ENCODE measurements at places on chromosomes 2 and 18.

GRCh38 chr18:75003039-75003438 is 205.9 kb downstream of the PTGR3 start:
- no peak for DNase-seq

DNA sequence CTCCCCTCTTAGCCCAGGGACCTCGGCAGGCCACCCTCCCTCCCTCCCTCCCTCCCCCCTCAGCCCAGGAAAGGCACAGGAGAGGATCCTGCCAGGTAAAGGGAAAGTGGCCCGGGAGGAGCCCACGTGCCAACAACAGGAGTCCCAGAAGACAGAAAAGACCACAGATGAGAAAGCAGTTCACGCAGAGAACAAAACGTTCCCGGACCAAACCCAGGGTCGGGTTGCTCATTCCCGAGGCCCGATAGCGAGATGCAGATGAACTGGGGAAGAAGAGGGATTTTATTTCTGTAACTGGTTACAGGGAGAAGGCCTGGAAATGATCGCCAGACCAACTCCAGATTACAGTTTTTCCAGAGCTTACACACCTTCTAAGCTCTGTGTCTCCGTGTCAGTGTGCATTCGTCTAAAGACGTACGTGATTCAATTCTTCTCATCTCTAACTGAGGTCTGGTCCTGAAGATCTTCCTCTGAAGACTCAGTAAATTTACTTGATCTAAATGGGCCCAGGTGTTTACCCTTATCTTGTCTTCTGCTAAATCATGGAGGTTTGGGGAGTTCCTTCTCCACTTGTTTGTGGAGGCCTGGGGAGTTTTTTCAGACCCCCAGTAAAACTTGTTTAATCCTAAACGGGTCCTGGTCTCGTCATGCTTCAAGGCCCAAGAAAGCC is 807 bp upstream of the NEU4 start:
- peak; percentile 13 for DNase-seq

- DNase-seq, result no peak
Measured at GRCh38 chr2:174659069-174659900, 61.7 kb upstream of the WIPF1 start.

GRCh38 chr2:182117196-182117595 is 131.5 kb downstream of the PPP1R1C start:
- DNase-seq, result no peak

DNA sequence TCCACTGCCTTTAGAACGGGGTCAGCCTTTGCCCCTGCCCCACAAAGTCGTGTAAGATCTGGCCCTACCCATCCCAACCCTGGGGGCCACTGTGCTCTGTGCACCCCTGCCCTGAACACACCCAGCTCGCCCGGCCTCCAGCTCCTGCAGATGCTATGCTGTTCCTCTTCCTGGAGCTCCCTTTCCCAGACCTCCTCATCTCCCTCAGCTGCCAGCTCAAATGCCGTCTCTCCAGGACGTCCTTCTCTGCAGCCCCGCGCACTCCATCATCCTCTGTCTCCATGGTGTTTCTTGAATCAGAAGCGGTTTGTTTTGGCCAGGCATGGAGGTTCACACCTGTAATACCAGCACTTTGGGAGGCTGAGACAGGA is 94.1 kb downstream of the SH3BP4 start:
- no peak for DNase-seq

GRCh38 chr2:46485002-46485401 is 5.6 kb downstream of the TMEM247 start:
- no peak for DNase-seq

DNA sequence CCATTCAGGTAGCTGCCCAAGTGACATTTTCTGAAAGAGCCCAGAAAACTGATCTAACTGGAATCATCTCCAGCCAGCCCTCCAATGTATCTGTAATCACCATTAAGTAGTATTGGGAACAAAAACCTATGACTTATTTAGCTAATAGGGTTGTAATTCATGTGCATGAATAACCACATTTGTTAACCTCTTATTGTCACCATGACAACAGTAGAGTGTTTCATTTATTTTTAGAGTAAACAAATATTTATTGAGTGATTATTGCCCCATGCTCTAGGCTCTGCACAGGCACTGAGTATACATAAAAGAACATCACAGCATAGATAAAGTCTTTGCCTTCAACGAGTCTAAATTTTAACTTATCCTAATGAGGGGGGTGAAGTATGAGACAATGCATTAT is 265.4 kb upstream of the UBE2E3 start:
- no peak for DNase-seq

GRCh38 chr2:234427081-234428061 is 69.5 kb downstream of the ARL4C start:
- peak; percentile 51 for DNase-seq

DNA sequence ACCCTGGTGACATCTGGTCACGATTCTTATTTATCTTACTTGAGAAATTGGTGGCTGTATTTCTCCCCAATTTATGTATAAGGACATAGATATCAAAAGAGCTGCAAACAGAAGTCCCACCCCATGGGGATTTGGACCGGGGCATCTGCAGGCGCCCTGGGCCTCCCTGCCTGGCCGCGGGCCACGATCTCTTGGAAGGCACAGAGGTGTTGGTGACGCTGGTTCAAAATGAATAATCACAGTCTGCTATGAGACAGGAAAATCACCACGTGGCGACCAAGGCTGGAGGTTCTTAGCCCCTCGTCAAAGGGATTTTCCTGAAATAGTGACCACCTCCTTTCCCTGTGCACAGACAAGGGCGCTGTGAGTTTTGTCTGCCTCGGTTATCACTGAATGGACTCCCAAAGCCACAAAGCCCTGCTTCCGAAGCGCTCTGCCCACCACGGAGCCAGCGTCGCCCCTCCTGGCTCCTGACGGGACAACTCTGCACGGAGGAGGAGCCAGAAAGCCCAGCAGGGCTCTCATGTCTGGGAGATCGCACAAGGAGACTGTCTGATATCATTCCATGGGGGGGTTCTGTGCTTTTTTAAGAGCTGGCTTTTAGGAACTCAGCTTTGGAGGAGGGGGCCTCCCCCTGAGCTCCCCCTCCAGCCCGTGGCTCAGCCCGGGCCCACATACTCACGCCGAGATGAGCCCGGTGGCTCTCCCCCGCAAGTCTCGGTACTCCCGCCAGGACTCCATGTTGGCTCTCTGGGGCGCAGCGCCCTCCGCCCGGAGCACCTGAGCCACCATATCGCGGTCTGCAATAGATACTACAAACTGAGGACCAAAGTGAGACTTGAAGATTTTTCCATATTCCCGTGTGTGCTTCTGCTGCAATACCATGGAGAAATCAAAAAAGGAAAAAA is 14.6 kb downstream of the CYP27C1 start:
- DNase-seq, result no peak

DNA sequence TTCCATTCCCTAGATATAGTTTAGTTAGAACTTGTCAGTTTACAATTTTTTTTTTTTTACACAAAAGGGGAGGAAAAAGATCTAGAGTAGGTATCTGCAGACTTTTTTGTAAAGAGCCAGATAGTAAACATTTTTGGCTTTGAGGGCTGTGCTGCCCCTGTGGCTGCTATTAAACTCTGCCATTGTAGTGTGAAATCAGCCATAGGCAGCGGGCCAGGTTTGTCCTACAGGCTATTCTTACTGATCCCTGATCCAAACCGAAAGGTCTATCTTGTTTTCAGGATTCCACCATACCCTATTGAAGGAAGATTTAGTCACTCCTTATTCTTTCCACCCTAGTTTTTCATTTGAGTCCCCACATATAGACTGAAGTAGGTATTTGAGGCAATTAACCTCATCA is 203.4 kb downstream of the RND3 start:
- no peak for DNase-seq

DNA sequence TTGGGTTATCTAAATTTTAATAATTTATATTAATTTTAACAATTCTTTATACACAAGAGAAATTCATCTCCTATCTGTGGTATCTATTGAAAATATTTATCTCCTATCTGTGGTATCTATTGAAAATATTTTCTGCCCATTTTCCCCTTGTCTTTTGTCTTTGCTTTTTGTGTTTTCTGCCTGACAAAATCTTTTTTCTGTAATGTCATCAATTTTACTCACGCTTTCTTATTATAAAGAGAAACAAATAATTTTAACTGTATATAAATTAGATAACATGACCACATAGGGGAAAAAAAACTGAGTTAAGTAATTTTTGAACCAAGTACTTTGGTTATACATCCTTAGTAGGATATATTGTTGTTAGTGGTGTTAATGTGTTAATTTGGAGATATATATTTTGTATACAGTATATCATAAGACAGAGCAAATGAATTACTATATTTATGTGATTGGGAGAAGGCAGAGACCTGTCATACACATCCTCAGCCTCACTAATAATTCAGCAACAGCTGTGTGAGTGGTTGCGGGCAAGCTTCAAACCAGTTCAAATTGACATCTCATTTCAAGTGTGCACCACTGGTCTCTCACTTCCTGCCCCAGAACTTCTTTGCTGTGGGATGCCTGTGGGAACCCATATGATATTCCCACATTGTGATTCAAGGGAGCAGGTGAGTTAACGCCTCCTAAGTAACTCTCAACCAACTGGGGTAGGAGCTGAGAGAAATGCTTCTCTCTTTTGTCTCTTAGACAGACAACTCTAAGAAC is 292.4 kb downstream of the SP3 start:
- DNase-seq, result peak; percentile 22

GRCh38 chr2:16318474-16319195 is 347.0 kb downstream of the CYRIA start:
- DNase-seq, result no peak

DNA sequence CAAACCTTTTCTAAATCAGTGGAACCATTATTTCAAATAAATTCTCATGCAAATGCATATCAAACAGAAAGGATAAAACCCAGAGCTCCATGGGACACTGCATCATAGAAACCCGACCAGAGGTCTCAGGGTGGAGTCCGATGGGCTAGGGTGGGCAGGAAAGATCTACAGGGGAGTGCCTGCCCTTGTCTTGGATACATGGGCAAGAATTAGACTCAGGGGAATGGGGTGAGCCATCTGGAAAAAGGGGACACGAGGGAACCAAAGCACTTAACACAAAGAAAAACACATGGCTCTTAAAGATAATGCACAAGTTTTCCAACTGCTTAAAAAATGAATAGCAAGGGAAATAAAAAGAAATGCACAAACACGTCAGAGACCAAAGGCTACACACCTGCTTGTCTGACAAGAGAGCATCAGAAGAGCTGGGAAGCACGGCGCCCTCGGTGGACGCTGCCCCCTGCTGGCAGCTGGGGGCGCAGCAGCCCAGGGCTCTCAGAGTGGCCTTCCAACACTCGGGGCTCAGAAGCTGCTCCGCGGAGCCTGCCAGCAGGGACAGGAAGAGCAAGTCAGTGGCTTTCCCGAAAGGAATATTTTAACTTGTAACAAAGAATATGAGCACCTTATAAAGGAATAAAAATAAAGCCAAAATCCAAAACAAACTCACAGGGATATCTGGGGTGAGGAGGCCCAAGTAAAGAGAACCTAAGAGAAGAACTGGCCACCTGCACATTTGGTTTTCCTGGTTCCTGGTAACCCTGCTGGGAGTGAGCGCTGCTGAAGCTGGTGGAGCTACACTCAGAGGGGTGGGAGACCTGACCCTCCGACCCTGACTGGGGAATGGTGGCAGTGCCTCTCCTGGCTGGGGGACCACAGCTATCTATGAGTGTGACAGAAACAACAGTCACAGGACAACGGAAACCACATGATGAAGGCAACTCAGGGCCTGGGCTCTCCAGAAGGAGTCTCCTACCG is 54.5 kb downstream of the SIGLEC15 start:
- peak; percentile 70 for DNase-seq

GRCh38 chr2:25029183-25029554 is 12.7 kb upstream of the EFR3B start:
- DNase-seq, result peak; percentile 20

DNA sequence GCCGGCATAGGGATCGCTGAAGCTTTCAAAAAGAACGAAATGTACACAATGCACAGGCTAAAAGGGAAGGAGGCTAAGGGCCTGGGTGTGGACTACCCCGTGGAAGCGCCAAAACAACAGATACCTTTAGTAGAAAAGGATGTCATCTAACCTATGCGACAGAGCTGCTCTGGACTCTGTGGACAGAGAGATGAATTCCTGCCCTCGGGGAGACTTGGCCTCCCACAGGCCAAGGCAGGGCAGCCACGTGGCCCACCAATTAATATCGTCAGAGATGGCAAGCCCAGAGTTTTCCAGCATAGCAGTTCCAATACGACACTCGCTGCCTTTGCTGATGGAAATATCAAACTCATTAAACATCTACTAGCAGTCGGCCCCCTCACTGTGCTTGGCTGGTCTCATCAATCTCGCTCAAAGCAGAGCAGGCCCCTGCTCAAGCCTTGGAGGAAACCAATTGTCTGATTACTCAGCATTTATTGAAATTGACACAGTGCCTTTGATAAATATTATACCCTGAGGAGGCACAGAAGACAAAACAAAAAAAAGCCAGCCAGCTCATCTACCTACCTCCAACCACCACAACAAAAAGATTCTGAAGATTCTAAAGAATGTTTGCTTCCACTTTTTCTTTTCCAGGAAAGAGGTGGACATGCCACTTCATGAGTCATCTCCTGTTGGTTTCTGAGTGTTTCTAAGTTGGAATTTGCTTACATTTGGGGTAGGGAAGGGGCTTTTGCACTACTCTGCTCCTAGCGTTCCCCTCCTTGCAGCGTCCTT is 79.0 kb upstream of the ACAA2 start:
- no peak for DNase-seq

- DNase-seq, result no peak
Measured at GRCh38 chr2:440403-440740, 152.5 kb upstream of the ALKAL2 start.

GRCh38 chr18:54052732-54053429 is 171.6 kb downstream of the MBD2 start:
- DNase-seq, result no peak

DNA sequence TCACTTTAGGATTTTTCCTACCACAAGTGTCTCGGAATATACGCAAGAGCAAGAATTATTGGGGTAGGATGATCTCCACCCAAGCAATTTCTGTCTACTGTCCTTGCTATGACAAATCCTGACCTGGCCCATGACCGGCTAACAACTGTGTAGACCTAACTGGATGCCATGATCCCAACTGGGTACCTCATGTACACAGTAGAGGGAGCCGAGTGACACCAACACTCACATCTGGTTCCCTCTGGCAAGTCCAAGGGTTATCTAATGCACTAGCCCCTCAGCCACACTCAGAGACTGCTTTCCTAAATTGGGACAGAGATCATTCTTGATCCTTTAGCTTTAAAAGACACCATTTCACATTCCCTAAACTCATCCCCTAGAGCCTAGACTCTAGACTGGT is 60.7 kb upstream of the ZNF532 start:
- DNase-seq, result no peak

DNA sequence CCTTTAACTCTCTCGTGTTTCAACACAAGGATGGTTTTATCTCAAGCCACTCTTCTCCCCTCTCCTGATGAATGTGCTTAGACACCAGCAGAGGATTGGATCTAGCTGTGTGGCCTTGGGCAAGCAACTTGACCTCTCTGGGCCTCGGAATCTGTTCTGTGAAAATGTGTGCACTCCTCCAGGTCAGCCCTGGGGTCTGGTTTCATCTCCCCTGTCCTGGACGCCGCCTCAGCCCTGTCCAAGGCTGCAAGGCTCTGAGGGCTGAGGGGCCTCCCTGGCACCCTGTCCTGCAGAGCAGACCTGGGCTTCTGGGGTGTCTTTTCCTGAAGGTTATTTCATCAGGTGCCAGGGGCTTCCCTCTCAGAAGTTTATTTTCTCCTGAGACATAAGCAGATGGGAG is 28.5 kb downstream of the CNDP1 start:
- no peak for DNase-seq

- DNase-seq, result no peak
Measured at GRCh38 chr2:216165711-216166110, 56.6 kb downstream of the XRCC5 start.

- DNase-seq, result no peak
Measured at GRCh38 chr2:128159437-128159836, 68.4 kb downstream of the UGGT1 start.

- no peak for DNase-seq
Measured at GRCh38 chr18:71707985-71708500, 836.1 kb downstream of the CBLN2 start.

- peak; percentile 27 for DNase-seq
Measured at GRCh38 chr2:17857021-17857420, 21.4 kb upstream of the KCNS3 start.

All from myocyte (in vitro differentiated cells).